Ureter (tissue), 1 donor: ENCODE measurements at places on chromosomes 5 and 9. TPM values are rescaled to one million over a fixed set of nuclear protein-coding genes. Genes with fewer than 3 reads are reported as not detected.

Gene LTC4S
- total RNA-seq = 13.7 TPM

Gene ADAMTS19
- total RNA-seq = 5.3 TPM

Gene SPINK6
- not detected for total RNA-seq

DNA sequence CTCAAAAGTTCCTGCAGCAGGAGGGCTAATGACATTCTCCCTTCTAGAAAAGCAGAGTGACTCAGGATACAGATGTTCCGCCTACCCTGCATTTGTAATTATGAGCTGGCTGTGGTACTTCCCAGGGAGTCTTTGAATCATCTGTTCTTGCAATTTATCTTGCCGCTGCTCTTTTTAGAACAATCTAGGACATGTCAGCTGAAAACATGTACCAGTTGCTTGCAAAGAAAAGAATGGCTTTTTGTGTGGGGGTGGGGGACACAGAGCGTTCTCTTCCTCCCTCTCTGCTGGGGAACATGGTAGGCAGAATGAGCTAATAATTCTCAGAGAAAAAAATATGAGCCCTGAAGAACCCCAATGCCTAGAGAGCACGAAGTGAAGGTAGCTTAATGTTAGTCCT lies 51.7 kb upstream of the TUT7 start:
- DNase-seq = no peak

DNA sequence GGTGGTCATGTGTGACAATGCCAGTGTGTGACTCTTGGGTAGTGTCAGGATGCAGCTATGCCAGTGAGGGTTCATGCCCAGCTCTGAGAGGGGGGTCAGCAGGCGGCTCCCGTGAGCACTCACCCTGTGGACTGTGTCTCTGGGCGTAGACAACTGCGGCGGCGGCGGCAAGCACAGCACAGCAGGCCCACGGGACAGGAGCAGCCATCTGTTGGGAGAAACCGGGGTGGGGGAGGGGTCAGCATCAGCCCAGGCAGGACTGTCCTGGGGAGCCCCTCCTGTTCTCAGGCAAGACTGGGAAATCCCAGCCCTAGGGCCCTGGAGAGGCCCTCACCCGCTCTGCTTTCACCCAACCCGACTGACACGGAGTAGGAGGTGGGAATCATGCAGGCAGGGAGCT lies 20.8 kb downstream of the CNTFR start:
- DNase-seq = no peak

GRCh38 chr5:160133918-160134304 lies 14.7 kb upstream of the PWWP2A start:
- no peak for DNase-seq

DNA sequence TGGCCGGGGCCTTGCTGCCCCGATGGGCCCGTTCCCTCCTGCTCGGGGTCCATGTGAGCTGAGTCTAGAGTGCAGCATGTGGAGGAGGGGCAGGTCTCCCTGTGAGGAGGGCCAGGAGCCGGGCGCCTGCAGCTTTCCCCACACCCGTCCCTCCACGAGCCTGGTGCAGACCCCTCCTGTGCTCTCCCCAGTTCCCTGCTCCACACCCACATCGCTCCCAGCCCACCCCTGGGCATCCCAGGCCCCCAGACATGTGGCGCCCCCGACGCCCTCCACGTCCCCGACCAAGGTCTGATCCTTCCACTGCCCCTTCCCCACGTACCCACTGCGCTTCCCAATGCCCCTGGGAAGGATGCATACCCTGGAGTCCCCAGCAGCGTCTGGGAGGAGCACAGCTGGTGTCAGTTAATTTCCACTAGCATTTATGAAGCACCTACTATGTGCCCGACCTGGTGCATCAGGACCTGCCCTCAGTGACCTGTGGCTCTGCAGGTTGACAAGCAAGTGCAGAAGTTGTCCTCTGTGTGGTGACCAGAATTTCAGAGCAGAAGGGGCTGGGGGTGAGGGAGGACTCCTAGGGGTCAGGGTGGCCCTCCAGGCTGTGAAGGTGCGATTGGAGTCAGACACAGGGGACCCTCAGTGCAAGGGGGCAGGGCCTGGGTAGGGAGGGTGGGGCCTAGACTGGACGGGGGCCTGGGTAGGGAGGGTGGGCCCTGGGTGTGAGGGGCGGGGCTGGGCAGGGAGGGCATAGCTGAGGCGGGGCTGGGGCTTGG lies 10.8 kb upstream of the SLC6A18 start:
- DNase-seq = no peak

- DNase-seq = no peak
Measured at GRCh38 chr5:15374886-15375285, 125.1 kb upstream of the FBXL7 start.

DNA sequence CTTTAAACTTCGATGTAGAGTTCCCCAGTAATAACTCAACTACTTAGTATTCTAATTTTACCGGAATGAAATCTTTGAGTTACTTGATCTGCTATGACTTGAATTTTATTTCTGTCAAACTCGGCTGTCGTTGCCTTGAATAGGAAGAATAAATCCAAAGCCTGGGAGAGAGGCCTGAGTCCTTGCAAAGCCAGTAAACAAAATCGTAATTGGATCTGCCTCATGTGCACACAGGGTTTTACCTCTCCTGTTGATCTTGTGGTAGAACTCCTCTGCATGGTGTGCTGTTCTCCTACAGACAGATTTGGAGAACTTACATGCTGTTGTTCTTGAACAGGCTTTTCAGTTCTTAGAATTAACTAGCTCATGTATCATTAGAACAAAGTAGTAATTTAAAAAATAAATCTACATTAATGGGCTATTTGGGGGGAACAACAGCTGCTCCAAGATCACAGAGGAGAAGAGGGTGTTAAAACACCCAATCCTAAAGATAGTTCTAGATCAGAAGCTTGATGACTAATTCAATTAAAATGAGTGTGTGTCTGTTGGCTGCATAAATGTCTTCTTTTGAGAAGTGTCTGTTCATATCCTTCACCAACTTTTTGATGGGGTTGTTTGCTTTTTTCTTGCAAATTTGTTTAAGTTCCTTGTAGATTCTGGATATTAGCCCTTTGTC lies 28.9 kb downstream of the HSPB3 start:
- DNase-seq = no peak

DNA sequence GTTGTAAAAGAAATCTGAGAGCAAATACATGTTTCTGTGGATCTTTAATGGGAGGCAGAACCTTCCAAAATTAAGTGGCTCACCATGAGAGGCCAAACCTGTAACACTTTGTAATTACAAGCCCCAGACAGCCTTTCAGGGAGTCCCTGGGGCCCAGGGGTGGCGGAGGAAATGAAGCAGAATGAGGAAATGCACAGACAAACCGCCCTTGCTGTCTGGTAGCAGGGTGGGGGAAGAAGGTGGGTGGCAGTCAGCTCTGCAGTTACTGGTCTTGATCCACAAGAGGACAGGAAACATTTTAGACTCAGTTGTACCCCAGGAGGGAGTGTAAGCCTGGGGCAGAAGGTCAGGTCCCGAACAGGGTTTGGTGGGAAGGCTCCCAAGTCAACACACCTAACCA lies 6.5 kb downstream of the ARL14EPL start:
- DNase-seq = no peak

- DNase-seq = no peak
Measured at GRCh38 chr5:40276426-40277102, 403.2 kb upstream of the PTGER4 start.

GRCh38 chr5:8729437-8729836 lies 816.4 kb downstream of the SEMA5A start:
- no peak for DNase-seq
